ENCODE measurements at places on chromosomes 7 and 10.
A peak's percentile ranks its signal among the peaks of the same experiment; 100 is the strongest.

DNA sequence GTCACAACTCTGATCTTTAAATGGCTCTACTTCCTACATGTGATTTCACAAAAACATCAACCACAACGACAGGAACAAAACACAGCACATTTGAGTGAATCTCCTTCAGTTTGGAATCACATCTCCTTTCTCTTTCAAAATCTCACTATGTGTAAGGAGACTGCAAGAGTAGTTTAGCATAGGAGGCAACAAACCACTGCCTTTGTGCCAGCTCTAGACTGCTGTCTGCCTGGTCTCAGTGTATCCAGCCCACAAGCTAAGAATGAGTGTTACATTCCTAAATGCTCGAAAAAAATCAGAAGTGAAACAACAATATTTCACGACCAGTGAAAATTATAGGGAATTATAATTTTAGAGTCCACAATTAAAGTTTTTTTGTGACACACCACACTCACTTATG is 217.0 kb upstream of the STEAP4 start:
- no peak for DNase-seq

GRCh38 chr7:107744345-107744750 is 406 bp downstream of the CBLL1 start:
- no peak for DNase-seq

DNA sequence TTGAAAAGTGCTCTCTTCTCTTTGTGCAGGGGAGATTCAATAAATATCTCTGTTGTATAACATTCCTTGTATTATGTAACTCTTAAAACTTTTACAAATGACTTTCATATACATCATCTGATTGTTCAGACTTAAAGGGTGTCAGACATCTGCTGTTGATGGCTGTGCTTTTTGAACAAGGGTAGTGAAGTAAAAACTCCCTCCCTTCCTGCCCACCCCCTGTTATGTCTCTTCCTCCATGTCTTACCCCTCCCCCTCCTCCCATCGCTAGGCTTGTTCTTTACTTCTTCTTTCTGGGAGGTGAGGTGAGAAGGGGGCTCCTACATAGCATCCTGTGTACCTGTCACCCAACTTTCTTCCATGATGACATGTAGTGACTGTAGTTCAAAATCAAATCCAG is 23.4 kb upstream of the ABCB4 start:
- no peak for DNase-seq

DNA sequence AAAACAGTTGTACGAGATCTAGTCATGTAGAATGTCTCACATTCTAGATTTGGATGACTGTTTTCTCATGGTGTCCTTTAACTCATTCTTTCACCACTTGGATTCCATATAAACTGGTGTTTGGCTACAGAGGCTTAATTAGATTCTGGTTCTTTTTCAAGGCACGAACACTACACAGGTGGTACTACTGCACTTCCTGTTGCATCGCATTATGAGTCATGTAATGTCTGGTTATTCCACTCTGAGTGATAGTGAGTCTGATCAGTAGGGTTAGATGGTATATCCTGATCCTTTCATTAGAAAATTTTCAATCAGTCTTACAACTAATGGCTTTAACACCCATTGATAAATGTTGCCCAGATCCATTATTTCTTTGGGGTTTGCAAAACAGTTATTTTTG is 11.2 kb upstream of the AKAP9 start:
- DNase-seq = no peak

GRCh38 chr7:33554046-33554445 is 351.3 kb upstream of the BMPER start:
- no peak for DNase-seq

DNA sequence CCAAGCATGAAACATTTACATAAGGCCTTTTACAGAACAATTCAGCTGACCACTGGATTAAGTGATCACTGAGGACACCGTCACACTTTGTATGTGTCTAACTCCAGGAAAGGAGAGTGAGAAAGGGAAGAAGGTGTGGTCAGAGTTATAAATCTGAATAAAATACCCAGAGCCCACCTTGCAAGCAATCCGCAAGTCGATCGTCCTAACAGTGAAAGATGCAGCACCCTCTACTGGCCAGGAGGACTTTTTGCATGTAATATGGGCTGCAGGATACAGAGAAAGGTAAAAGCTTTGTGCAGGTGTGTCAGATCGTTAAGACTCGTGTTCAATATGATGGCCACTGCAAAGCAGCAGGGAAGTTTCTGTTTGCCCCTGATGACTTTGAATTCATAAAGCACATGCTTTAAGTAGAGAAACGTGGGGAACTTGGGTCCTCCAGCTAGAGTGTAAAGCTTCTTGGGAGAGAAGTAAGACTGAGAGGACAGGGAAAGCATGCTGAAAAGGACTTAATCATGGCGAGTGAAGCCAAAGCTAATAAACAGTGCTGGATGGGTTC is 68.5 kb upstream of the BMPER start:
- no peak for DNase-seq

GRCh38 chr7:151080067-151080521 is 515 bp downstream of the FASTK start:
- DNase-seq = no peak

DNA sequence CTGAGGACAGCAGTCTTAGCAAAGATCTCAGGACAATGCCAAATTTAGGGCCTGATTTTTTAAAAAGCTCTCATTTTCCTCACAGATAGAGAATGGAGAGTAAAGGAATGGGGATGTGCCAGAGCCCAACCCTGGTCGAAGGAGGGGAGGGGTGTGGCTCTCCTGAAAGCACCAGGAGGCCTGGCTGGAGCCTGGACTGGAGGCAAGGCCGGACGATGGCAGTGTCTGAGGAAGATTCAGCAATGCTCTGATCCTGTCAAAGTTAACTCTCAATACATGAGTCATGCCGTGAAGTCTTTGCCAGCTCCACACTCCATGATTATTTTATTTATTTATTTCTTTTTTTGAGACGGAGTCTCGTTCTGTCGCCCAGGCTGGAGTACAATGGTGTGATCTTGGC is 108.3 kb downstream of the UPF2 start:
- DNase-seq = no peak

DNA sequence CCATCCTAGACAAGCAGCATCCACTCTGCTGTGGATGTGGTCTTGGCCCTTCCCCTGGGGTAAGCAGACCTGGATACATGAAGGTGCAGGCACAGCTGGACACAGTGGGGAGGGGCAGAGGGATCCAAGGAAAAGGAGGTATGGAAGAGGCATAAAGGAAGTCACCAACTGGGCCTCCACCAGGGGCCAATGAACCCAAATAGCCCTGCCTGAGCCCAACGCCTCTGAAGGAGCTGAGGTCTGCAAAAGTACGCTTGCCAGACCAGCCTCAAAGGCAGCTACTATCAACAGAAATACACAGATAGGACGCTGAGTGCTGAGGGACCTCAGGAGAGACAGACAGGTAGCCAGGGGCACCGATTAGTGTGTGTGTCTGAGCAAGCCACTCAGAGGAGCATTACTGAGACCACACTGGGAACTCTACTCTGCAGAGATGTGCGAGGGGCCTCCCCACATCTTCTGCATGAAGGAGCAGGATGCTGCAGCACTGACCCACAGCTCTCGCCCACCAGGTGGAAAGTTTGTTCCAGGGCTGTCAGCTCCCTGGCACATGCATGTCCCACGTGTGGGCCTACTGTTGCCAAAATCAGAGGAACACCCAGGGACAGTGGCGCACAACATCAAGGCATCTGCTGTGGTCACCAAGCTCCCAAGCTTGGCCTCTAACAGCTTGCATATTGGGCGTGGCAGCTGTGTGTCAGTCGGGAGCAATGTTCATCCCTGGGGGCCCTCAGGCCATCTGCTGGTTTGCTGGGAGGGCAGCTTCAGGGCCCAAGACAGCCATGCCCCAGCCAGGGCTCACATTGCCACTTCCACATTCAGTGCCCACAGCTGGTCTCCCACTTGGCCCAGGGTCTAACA is 40.0 kb downstream of the MKI67 start:
- DNase-seq = no peak

DNA sequence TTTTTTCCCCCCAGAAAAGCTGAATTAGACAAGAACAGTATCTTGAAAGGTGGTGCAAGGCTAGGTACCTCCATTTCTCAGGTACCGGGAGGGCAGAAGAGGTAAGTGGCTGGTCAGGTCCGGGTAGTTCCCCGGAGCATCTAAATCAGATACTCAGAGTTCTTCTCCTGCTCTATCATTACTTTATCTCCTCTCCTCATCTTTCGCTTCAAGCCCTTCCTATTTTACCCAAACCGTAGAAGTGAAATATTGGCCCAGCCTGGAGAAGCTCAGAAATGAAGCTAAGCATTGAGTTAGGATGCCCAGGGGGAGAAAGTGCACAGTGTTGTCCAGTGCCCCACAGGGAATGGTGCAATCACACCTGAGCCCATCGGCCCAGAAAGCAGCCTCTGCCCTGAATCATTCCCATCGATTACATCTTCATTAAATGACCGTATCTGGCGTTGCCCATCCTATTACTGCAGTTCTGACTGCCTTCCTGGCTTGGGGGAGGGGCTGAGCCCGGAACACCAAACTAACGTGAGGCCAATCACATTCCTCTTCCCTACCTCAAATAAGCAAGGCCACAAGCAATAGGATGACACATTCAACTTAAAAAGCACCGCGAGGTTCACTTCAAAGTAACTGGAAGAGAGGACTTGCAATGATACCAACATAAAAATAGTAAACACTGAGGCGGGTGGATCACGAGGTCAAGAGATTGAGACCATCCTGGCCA is 116.5 kb downstream of the PRPF18 start:
- DNase-seq = no peak

GRCh38 chr10:110209926-110210673 is 2.7 kb downstream of the MXI1 start:
- DNase-seq = peak; percentile 62

DNA sequence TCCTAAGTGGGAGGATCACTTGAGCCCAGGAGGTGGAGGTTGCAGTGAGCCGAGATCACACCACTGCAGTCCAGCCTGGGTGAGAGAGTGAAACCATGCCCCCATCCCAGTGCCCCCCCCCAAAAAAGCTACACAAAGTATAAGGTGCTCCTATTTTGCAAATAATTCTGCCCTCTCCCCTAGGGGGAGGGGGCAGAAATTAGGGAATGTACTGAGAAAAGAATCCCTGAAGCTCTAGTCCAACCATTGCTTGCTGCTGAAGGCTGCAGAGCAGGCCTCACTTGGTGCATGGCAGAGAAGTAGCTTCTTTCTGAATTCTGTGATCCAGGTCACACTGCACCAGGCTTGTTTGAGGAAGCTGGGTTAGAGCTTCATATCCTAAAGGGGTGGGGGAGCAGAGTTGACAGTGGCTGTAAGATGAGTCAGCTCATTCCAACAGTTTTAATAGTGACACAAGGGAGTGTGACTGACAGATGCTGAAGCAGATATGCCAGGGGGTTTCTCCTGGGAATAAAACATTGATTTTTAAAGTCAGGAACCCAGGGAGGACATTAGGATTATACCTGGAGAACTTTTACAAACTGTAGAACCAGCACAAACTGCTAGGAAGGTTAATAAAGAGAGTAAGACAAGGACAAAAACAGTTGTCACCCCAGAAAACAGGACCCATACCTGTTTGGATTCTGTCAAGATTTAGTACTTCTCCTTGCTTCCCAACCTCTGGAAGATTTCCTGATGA is 32.8 kb upstream of the STRIP2 start:
- no peak for DNase-seq

DNA sequence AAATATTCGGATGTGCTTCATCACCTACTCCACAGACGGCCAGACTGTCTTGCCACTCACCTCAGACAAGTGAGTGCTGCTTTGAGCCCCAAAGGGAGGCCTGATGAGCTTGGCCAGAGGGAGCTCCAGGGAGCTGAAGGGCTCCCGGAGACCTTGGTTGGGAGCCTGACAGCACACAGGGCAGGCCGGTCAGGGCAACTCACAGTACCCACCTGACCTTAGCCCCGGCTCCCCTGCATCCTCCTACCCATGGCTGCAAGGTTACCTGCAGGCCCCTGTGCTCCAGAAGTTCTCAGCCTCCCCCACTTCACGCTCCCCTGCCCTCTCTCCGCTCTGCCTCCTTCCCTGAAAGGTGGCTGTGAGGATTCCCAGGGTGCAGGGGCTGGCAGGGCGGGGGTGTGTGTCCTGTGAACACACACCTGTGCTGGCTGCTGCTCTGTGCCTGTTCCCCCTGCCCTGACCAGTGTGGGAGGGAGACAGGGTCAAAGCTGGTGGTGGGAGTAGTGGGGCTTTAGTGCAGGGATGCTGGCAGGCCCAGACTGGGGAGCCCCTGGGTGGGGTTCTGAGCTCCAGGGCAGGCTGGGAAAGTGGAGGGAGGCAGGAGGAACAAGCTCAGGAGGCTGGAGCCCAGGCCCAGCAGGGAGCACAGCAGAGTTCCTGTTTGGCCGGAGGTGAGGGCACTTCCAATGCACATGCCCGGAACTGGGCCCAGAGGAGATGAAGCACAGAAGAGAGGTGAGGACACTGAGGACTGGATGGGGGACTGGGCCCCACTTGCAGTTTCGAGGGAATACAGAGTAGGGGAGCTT is 7.2 kb downstream of the ANTXRL start:
- no peak for DNase-seq
